Neural progenitor cell (in vitro differentiated cells): ENCODE measurements at places on chromosomes 6 and 20. TPM values are rescaled to one million over a fixed set of nuclear protein-coding genes. Genes with fewer than 3 reads are reported as not detected.

GRCh38 chr6:140858381-140858971 lies 1274.2 kb upstream of the GJE1 start:
- no peak for DNase-seq

DNA sequence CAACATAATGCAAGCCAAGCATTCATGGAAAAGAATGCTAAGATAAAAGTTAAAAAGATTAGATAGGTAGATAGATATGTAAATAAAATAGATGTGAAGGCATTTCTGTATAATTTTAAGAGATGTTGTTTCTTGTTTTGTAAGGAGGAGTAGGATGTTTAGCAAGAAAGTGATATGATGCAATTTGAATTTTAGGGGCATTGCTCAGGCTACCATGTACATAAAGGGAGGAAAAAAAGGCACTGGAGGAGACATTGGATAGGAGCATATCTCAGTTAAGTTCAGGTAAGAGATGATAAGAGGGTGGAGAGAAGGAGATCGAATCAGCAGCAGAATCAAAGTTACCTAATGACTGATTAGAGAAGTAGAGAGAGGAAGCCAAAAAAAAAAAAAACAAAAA lies 194.7 kb downstream of the TENT5A start:
- no peak for DNase-seq

DNA sequence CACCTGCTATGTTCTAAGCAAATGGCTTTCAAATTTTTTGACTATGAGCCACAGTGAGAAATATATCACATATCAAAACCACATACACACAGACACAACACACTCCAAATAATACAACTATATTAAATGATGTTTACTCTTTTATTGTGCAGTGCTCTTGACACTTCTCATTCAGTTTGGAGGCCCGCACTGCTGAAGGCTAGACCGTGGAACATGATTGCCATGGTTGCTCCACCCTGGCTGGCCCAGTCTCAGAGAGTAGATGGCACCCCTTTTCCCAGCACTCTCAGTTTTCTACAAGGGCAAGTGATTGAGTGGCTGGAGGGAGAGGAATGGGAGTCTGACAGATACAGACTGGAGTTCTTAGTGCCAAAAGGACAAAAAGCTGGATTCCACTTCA lies 86.9 kb downstream of the SH3BGRL2 start:
- DNase-seq = no peak

Gene CALHM4
- total RNA-seq = not detected in 2 replicates

- DNase-seq = no peak
Observed at GRCh38 chr6:79571030-79571367, 33.8 kb upstream of the LCA5 start.

- no peak for DNase-seq
Observed at GRCh38 chr6:42028234-42029061, 21.9 kb upstream of the TAF8 start.

Gene OOEP
- not detected in 2 replicates for total RNA-seq

- DNase-seq = no peak
Observed at GRCh38 chr6:108903796-108904195, 55.6 kb downstream of the ARMC2 start.

Gene DEFB129
- total RNA-seq = not detected in 2 replicates

Gene PLN
- not detected in 2 replicates for total RNA-seq

DNA sequence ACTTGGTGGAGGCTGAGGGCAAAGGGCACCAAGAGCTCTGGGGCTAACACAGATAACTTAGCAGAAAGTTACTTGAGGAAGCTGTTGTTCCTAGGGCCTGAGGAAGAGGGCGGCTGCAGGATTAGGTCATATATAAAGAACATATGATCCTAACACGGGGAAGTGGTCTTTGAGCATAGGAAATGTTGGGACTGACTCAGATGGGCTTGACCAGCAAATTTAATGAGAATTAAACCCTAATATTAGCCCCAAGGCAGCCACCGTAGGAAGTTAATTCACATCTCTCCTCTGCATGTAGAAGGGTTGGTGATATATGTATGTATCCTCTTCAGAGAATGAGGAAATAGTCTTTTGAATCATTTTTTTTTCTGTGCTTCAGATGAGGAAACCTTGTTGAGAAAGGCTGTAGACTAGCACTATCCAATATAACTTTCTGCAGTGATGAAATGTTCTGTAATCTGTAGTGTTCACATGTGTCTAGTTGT lies 9.2 kb upstream of the ZBTB9 start:
- DNase-seq = no peak

Gene NKAIN4
- 9.7 and 28.4 TPM in 2 replicates for total RNA-seq

- DNase-seq = no peak
Observed at GRCh38 chr6:125192610-125192930, 39.0 kb downstream of the TPD52L1 start.

DNA sequence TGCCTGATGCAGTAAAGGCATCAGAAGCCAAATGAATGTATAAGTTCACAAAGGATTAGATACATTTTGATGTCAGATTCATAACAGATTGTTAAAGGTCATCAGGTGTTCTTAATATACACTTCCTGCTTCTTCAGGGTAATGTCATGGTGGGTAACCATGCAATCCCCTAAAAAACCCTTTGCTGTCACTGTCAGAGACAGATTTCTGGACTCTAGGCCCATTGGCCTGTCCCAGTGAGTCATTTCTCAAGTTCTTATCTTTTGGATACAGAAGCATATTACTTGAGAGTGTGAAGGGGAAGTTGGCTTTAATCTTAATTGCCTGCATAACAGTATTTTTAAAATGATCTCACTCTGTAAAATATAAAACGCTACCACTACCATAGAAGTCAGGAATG lies 895.6 kb upstream of the MAP3K7 start:
- DNase-seq = no peak

DNA sequence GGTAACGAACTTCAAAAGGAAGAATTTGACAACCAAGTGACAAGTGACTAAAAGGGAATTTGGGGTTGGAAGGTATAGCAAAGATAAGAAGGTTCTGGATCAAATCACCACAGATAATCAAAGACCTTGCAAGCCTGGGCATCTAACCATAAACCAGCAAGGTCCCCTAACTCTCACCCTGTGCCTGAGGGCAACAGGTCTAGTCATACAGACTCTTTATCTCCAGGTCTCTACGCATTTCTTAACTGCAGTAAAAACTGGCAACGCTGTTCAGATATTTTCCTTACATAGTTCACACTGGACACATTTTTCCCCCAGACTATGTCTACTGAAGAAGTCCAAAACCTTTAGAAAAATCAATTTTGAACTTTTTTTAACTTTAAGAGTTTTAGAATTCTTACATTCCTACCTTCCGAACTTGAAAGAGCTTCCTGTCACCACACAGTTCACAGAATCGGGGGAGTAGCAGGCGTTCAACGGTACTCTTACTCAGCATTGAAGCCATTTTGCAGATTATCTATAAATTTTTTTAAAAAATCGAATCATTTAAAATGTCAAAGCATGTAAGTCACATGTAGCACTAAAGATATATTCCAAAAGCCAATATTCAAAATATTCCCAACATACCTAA lies 23.0 kb upstream of the ANKRD60 start:
- DNase-seq = no peak

DNA sequence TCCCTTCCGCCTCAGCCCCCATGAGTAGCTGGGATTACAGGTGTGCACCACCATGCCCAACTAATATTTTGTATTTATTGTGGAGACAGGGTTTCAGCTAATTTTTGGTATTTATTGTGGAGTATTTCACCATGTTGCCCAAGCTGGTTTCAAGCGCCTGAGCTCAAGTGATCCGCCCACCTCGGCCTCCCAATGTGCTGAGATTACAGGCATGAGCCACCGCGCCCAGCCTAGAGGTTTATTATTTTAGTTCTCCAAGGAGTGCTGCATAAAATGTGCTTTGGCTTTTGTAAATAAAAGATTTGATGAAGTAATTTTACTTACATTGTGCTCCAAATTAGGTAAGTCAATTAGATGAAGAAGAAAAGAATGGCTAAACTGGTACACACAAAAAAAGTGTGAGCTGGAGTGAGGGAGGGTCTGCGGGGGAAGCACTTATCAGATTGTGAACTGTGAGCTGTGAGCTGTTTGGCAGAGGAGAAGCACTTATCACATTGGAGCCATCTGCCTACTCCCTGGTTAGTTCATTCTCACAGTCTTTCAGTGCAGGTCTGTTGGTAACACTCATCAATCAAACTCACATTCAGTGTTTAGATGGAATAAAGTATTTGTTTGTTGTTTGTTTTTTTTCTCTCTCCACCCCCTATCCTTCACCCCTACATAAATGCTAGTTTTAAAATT lies 398.0 kb downstream of the EPHA7 start:
- no peak for DNase-seq

DNA sequence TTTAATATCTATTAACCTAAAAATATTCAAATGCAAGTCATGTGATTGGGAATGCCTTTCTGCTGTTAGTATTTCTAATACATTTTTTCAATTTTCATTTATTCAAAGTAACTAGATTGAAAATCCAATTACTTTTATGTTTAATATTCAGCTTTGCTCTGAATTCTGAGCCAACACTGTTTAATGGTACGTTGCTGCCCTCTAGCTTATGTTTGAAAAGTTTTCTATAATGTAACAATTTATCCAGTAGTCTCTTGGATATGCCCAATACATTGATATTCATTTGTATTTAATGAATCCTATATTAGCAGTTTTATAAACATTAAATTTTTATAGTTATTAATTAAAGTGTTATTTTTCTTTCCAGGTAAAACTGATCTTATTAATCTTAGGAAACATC lies 47.4 kb downstream of the LGSN start:
- DNase-seq = peak; percentile 46

DNA sequence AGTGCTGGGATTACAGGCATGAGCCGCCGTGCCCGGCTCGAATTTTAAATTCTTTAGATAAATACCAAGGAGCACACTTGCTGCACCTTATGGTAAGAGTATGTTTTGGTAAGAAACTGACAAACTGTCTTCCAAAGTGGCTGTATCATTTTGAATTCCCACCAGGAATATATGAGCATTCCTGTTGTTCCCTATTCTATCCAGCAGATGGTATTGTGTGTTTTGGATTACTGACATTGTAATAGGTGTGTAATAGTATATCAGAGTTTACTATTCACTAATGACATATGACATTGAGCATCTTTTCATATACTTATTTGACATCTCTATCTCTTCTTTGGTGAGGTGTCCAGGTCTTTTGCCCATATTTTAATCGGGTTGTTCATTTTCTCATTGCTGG lies 40.5 kb downstream of the TGM6 start:
- no peak for DNase-seq

GRCh38 chr20:25223179-25223661 lies 24.7 kb upstream of the PYGB start:
- peak; percentile 57 for DNase-seq

Gene CFAP61
- 0.53 TPM in 1 of 2 replicates, not detected in the other for total RNA-seq
